ENCODE measurements at places on chromosomes 3 and 15. TPM values are rescaled to one million over a fixed set of nuclear protein-coding genes. Genes with fewer than 3 reads are reported as not detected.

Gene NRROS
- 2.5 TPM for total RNA-seq

Gene RBP2
- total RNA-seq, result not detected

Gene PRSS50
- total RNA-seq, result not detected

Gene ALCAM
- total RNA-seq, result 9.4 TPM

Gene MINAR1
- not detected for total RNA-seq
